ENCODE measurements at places on chromosomes 1 and 21.

- DNase-seq, result no peak
Observed at GRCh38 chr1:29986986-29987385, 736.4 kb downstream of the MATN1 start.

GRCh38 chr1:88650676-88651418 is 33.2 kb upstream of the PKN2 start:
- DNase-seq, result no peak

- DNase-seq, result no peak
Observed at GRCh38 chr1:209240351-209240750, 343.2 kb upstream of the CAMK1G start.

- no peak for DNase-seq
Observed at GRCh38 chr1:217586586-217586985, 44.3 kb downstream of the GPATCH2 start.

DNA sequence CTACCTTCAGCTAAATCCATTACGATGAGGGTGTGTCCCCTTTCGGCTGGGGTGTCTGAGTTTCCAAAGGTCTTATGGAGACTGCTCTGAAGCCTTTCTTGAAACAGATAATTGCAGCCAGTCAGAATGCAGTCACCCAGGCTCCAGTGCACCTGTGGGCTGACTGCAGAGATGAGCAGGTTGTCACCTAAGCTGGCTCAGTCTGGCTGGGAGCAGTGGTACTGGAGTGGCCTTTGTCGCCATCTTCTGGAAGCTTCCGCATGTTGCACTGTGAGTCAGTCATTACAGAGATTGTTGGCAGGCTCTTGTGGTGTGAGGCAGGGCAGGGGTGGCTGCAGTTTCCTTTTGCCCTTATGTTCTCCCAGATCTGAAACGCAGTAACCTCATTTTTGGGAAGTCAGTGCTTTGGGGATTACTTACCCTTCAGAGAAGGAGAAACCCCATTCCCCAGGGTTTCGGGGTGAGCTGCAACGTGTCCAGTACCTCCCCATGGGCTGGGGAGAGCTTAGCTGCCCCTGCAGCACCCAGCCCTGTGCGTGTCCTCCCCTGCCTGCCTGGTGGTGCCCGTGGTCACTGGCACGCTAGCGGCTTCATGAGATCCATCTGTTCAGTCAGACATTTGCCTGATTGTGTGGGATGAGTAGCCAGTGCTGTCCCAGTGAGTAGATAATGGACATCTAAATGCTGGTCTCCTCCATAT is 48.0 kb downstream of the SMYD2 start:
- DNase-seq, result peak; percentile 91
